ENCODE measurements at places on chromosomes 3 and 15.

DNA sequence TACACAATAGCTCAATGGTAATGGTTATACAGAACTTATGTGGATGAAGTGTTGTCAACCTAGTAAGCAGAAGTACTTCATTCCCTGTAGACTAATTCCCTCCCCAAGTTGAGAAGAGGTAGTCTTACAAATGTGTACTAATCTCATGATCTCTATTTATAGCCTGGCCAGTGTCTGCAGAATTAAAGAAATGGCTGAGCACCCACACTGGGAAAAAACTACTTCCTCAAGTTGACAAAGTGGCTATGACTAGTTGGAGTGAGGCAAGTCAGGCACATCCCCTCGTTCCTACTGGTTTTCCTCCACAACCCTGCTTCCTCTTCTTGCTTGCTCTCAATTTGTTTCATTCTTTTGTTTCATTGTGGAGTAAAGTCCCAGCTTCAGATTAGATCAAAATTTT lies 566.7 kb upstream of the ZNF717 start:
- DNase-seq, result no peak

- no peak for DNase-seq
Measured at GRCh38 chr3:21433751-21434150, 317.3 kb downstream of the ZNF385D start.

DNA sequence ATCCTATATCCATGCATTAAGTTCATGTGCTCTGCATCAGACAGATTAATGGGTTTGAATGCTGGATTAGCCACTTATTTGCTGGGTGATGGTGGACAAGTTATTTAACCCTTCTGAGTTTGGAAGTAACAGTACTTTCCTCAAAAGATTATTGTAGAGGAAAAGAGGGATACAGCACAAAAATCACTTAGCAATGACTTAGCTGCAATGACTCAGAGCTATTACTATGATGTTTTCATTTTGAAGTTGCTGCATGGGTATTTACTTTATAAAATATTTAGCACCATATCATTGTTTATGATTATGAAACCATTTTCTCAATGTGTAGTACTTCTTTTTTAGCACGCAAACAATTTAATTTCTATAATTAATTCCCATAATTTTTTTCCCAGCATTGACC lies 248.4 kb downstream of the MYRIP start:
- DNase-seq, result no peak

DNA sequence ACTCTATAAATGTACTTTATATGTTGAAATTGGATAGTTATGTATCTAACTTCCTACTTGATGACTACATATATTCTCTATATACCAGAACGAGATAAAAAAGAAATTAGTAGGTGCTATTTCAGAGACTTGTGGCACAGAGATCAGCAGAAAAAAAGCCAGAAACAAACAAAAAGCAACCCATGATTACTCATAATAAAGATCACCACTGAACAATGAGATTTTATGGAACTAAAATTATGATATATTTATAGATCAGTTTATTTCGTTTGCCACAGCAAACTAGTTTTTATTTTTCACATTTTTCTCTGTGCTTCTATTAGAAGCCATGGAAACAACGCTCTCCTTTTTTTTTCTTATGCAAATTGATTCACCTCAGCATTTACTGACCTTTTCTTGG lies 15.1 kb upstream of the PROK2 start:
- no peak for DNase-seq

- no peak for DNase-seq
Measured at GRCh38 chr3:12005951-12006625, 1.9 kb downstream of the SYN2 start.

DNA sequence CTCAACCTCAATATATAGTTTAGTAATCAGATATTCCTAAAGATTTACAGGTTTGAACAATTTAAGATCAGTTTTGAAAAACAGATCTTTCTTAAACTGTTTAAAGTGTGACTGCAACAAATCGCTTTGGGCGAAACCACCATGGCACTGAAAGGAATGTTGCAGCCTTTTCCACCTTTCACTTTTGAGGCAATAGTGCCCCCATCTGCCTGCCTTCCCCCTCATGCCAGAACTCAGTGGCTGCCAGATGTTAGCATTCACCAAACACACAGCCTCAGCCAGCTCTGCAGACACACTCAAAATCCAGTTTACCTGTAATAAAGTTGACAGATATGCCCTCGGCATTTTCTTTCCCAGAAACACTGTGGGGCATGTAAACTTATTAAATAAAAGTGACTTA lies 3.3 kb downstream of the LYSMD4 start:
- DNase-seq, result no peak

DNA sequence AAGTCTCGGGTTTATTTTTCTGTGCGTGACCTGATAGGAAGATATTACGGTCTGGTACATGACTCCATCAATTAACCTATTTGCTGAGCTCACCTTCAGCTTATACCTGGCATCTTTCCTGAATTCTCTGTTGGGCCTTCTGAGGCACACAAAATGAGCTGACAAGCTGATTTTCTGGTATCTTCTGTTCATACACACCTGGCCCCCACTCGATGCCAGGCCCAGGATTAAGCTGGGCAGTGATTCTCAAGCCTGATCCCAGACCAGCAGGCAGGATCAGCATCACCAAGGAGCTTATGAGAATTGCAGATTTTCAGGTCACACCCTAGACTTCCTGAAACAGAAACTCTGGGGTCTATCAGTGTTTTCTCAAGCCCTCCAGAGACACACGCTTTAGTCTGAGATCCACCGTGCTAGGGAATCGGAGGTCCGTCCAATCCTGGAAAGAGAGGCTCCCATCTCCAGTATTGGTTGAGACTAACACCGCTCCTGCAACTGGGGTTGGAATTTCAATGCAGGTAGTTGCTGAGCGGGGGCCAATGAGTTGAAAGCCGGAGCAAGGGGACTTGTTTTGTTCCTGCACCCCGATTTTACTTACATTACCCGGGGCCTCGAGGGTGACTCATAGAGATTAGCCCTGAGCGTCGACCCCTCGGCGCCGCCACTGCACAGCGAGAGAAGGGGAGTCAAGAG lies 636 bp upstream of the EIF1B start:
- peak; percentile 5 for DNase-seq

DNA sequence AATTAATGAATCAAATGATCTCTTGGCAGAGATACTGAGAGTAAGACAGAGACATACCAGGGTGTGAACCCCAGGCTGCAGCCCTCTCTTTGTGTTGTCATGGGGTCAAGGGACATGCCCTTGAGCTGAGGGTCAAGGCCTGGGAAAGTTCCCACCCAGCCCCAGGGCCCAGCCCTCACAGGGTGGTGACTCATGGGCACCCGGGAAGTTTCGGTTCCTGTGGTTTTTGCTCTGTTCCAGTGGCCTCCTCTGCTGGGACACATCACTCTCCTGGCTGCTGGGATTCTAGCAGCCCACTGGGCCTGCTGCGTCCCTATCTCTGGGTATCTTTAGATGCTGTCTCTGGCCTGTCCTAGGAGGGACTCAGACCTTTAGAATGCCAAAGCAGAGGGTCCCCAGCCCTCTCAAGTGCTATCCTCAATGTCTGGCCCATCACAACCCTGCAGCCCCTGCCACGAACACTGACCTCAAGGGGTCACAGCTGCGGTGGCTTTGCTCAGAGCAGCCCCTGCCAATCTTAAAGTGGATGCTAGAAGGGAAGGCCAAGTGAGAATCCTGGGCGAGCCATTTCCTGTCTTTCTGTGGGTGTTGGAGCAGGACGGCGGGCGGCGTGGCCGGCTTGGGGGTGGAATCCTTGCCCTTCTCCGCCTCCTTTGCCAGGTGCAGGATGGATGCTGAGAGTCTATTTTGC lies 148.4 kb upstream of the TLE3 start:
- no peak for DNase-seq

GRCh38 chr3:179955809-179956208 lies 80.9 kb downstream of the PEX5L start:
- DNase-seq, result no peak

GRCh38 chr3:189258261-189258660 lies 86.5 kb downstream of the TPRG1 start:
- no peak for DNase-seq
